Liver (tissue), 10 donors: ENCODE measurements at places on chromosomes 12 and 14. TPM values are rescaled to one million over a fixed set of nuclear protein-coding genes. Genes with fewer than 3 reads are reported as not detected.

The DBX2 gene
- total RNA-seq: not detected

The CCNB1IP1 gene
- total RNA-seq: 14.5 TPM

The EFS gene
- 0.42 TPM for total RNA-seq

The SLCO1B3 gene
- total RNA-seq: 65.1 TPM

The ABCB9 gene
- 3.3 TPM for total RNA-seq

The TMEM121 gene
- total RNA-seq: 0.33 TPM

The TRHDE gene
- total RNA-seq: 0.14 TPM

The NDUFA12 gene
- total RNA-seq: 34.8 TPM

The TC2N gene
- total RNA-seq: 6.4 TPM

The SMCO2 gene
- not detected for total RNA-seq

The ZNF10 gene
- total RNA-seq: 5.6 TPM

DNA sequence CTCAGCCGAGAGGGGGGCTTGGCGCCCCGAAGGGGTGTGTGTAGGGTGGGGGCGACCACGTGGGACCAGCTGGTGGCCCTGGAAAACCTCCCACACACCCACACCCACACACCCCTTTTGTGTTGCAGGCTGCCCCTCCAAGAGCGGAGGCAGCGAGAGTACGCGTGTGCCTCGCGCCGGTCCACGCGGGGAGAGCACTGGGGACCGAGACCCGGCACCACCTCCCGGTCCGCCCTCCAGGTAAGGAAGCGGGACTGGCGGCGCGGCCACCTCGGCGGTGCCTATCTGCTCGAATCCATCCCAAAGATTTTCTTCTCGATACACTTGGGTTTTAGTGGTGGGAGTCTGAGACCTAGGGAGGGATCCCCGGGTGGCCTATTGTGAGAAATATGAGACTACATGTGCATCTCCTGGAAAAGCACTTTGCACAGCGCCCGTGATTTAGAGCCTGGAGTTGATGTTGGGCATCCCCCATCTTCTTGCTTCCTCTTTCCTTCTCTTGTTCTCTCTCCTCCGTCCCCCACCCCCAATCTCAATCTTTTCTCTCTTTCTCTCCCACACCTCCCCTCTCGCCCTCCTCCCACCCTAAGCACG, 393 bp downstream of the SYT1 start:
- DNase-seq: no peak

DNA sequence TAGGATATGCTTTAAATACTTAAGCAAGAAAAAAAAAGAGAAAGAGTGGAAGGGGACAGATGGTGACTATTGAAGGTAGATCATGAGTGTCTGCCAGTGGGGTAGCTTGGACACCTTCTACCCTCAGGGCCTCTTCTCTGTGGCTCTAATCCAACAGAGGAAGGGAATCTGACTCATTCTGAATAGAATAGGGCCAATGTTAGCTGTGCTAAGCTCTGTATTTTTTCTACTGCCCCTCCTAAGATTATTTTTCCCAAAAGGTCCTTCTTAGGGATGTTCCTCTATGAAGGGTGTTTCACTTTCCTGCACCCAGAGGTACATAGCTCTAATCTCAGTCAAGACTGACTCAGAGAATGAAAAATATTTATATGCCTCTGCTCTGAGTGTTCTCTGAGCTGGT, 25.6 kb downstream of the UNC79 start:
- no peak for DNase-seq

DNA sequence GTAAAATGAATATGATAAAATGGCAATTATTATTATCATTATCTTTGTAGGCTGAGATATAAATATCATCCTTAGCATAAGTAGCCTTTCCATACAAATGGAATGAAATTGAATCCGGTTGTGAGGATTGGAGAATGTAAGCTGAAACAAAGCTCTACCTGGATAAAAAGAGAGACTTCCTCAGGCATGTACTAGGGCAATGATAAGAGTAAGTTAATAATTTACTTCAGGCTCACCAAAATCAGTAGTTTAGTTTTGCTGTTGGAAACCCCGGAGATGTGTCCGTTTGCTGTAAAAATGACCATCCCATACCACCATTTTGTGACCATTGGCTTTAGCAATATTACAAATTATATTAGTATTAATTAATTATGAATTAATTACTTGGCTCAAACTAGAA, 96.3 kb downstream of the C12orf75 start:
- no peak for DNase-seq

- DNase-seq: no peak
Measured at GRCh38 chr12:54389607-54390175, 5.2 kb upstream of the ZNF385A start.

GRCh38 chr14:93528884-93529558, 98.3 kb downstream of the UNC79 start:
- no peak for DNase-seq

DNA sequence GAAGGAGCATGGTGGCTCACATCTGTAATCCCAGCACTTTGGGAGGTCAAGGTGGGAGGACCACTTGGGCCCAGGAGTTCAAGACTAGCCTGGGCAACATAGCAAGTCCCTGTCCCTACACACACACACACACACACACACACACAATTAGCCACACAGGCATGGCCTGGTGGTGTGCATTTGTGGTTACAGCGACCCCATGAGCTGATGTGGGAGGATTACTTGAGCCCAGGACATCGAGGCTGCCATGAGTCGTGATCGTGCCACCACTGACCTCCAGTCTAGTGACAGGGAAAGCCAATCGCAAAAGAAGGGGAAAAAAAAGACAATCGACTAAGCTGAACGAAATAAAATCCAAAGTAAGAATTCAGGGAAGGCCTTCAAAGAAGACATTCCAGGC, 67.9 kb downstream of the TBX3 start:
- no peak for DNase-seq

GRCh38 chr12:5022465-5023061, 21.1 kb upstream of the KCNA5 start:
- peak; percentile 48 for DNase-seq

DNA sequence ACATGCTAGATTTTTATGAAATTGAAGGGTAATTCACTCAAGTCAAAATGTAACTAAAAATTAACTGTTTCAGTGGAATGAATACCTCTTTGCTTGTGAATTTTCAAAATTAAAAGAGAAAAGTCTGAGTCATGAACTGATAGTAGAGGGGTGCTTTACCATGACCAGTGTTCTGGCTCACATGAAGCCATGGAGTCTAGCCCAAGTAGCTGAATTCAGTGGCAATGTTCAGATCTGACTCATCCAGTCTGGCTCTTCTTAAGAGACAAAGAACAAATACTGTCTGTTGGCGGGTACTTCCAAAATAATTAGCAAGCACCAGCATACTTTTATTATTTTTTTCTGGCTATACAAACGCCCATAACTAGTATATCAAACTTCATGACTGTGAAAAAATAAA, 366.3 kb upstream of the GARIN6 start:
- no peak for DNase-seq

- no peak for DNase-seq
Measured at GRCh38 chr14:97106609-97107008, 309.4 kb downstream of the VRK1 start.

DNA sequence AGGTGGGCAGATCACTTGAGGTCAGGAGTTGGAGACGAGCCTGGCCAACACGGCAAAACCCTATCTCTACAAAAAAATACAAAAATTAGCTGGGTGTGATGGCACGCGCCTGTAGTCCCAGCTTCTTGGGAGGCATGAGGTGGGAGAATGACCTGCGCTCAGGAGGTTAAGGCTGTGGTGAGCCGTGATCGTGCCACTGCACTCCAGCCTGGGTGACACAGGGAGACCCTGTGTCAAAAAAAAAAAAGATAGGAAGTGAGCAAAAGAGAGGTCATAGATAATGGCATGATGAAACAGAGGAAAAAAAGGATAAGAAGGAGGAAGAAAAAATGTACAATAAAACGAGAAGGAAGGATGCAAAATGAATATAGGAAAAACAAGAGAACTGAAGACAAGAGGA, 159.5 kb downstream of the ETV6 start:
- no peak for DNase-seq
